Inflammatory macrophage (primary cell): ENCODE measurements at places on chromosomes 3 and 15.

GRCh38 chr3:36298188-36298587, 82.1 kb upstream of the STAC start:
- no peak for DNase-seq

DNA sequence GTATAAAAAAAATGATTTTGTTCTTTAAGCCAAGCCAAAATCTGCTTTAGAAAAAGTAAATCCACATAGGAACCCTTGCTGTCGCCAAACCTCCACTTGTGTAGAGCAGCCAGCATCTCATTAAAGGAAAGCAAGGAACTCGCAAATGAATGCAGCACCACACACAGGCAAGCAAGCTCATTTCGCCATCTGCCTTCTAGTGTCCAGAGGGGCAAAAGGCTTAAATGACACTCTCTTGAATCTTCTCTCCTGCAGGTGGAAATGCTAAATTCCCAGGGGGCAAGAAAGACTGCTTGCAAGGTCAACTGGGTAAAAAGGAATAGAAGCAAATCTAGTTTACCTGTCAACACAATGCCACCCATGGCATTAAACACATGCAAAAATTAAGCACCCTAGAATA, 2.4 kb downstream of the MB21D2 start:
- peak; percentile 24 for DNase-seq

GRCh38 chr3:160170409-160171370, 54.5 kb upstream of the C3orf80 start:
- DNase-seq = no peak

GRCh38 chr3:196423044-196423781, 9.0 kb downstream of the UBXN7 start:
- DNase-seq = no peak

DNA sequence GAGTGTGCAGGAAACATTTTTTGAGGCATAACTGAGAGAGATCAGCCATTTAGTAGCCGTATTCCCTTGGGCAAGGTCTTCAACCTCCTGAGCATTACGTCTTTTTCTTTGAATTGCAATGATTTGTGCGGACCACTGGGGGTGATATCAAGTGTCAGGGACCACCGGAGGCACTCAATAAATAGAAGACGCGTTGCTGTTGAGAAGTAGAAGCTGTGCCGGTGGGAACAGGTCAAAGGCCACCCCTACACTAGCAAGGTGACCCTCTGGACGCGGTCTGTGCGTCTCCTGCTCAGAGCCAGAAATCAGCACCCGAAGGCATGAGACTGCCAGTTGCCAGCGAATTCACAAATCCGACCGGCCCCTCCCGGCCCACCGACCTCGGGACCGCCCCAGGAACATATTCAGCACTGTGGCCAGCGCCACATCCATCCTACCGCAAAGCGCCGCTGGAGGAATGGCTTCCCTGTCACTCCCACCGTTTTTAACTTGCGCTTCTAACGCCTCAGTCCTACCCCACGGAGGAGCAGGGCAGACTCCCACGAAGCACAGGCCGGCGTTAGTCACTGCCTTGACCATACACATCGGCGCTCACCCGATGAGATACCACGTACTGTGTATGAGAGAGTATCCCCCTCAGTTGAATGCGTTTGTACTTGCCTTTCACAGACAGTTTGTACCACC, 1.4 kb upstream of the GHSR start:
- peak; percentile 22 for DNase-seq

DNA sequence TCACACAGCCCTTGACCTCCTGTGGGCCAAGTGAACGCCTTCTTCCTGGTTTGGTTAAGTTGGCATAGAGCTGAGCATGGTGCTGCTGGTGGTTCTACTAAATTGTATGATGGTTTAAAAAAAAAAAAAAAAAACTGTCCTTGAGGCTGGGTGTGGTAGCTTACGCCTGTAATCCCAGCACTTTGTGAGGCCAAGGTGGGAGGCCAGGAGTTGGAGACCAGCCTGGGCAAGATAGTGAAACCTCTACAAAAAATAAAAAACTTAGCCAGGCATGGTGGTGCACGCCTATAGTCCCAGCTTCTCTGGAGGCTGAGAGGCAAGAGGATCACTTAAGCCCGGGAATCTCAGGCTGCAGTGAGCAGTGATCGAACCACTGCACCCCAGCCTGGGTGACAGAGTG, 58.9 kb upstream of the FLNB start:
- no peak for DNase-seq

- DNase-seq = no peak
These were observed 92.8 kb upstream of the TNFSF10 start for GRCh38 chr3:172616031-172616461.

GRCh38 chr3:110708156-110708555, 363.5 kb upstream of the NECTIN3 start:
- DNase-seq = no peak

DNA sequence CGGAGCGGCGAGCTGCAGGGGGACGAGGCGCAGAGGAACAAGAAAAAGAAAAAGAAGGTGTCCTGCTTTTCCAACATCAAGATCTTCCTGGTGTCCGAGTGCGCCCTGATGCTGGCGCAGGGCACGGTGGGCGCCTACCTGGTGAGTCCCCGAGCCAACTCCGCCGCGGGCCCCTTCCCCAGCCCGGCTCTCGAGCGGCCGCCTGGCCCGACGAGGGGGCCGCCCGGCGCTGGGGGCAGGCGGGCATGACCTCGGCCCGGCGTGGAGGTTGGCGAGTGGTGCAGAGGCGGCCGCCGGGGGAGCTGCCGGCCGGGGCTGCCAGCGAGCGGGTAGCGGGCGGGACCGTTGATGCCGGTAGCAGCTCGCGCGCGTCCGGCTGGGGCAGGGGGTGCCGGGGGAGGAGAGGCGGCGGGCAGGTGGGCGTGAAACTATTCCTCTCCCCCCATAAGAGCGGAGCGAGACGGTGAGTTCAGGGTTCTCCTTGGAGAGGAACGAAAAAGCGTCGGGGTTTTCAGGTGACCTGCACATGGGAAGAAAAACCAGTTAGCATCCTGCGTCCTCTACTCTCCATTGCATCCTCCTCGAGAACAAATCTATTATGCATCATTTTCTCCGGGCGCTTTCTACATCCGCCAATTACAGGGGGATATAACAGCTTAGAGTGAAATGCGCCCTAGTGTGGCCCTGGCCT, 585 bp downstream of the SLCO3A1 start:
- no peak for DNase-seq

GRCh38 chr3:70120357-70120966, 120.9 kb downstream of the SAMMSON start:
- DNase-seq = peak; percentile 66

DNA sequence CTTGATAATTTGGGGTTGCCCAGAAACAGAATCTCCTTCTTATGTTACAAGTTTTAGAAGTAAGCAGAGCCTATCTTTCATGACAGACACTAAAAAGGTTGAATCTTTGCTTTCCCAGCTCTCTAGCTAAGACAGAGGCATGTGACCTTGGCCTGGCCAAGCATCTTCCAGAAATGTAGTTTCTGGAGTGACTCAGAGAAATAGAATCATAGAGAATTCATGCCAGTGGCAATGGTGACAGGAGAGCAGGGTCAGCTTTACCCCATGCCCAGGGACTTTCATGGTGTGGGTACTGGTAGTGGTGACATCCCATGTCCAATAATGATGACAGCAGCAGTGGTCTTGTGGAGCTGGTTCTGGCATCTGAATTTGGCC, 4.0 kb upstream of the PARP6 start:
- DNase-seq = no peak

GRCh38 chr15:85331655-85332285, 48.6 kb upstream of the AKAP13 start:
- no peak for DNase-seq

DNA sequence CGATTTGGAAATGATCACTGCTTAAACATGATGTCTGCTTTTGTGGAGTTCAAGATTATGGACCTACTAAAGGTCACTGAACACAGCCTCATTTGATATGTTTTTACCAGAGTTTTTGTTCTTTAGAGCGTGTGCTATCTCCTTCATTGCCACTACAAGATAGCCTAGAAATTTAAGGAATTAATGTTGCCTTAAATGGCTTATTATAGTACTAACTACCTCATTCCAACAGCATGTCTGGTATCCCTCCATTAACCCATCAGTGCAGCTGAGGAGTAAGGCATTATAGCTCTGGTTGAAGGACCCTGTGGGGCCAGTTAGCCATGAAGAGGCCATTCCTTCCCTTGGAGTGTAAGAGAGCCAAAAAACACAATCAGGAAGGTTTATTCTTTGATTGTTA, 2.3 kb upstream of the FAM43A start:
- no peak for DNase-seq

DNA sequence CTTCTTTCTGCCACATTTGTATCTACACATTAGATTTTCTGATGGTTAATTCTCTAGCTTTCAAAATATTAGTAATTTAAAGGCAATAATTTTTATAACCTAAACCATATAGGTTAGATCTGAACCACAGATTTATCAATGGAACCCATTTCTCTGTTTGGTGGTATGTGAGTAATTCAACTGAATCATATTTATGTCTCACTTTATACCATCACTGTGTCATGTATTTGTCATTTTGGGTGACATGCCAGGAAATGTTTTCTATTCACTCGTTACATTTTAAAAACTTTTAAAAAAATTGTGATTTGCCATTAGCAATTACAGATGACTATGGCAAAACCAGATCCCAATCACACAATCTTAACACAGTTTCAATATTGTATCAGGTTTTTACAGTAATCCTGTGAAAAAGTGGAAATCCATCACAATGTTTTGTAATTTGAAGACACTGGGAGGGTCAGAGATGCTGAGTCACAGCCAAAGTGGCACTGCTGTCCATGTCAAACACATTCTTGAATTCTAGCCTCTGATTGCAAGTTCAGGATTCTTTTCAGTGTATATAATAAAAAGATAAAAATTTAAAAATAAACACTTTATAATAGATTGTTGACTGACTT, 356.0 kb upstream of the RBMS3 start:
- no peak for DNase-seq

- no peak for DNase-seq
These were observed 291.8 kb downstream of the RORA start for GRCh38 chr15:60937278-60937677.

- DNase-seq = no peak
These were observed 27.2 kb downstream of the PLD1 start for GRCh38 chr3:171783086-171783485.

DNA sequence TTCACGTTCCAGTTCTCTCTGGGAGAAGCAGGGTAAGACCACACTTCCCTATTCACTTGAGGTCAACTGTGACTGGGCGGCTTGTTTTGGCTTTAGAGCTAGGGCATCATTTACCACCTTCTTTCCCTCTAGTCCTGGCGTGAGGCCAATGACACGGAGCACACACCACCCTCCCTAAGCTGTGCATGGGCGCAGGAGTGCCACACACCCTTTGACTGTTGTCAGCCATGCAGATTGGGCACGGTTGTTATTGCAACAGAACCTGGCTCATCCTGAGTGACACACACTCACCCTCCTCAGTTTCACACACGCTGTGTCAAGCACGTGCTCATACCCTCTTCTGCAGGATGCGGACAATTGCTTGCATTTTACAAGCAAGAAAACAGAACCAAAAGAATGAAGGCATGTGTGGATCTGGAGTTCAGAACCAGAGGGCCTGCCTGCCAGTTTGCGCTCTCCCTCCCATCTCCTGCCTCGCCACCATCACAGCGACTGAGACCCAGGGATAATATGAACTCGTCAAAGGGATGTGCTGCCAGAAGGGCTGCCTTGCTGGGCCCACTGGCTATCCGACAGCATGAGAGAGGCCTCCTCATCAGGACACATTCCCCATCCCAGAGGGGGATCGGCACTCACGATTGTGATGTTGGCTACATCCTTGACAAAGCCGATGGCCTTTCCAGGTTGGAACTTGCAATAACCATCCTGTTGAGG, 17.6 kb downstream of the CTSH start:
- peak; percentile 81 for DNase-seq

DNA sequence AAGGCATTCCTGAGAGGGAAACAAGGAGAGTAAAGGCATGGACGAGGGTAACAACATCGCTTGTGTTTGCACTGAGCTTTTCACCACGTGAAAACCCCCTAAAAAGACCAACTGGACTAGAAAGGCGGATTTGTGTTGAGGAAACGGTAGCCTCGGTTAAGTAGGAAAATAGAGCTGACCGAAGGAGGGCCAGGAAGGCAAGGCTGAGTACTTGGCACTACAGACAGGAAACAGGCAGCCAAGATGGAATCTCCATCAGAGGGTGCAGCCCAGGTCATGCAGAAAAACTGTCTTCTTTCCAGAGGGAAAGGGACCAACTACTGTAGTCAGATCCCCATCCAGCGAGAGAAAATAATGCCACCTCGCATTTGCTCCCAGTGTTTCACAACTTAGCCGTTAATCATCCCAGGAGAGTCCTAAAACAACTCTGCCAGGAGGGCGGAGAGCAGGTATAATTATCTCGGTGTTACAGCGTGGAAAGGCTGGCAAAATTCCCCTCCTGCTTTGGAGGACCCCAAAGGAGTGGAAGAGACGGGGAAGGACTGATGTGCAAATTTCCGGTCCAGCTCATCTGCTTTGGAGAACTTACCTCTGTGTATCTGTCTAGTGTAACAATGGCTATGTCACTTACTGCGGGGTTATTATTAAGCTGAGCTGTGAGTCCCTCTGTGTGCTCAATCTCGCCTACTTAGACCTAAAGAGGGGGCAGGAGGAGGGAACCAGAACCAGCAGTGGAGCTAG, 77.2 kb downstream of the MYO1E start:
- DNase-seq = peak; percentile 52

- no peak for DNase-seq
These were observed 303.5 kb upstream of the TPM1 start for GRCh38 chr15:62739082-62739481.

- DNase-seq = no peak
These were observed 84.5 kb downstream of the ZIC1 start for GRCh38 chr3:147493666-147494065.

GRCh38 chr3:2915826-2916225, 194.3 kb downstream of the IL5RA start:
- no peak for DNase-seq

GRCh38 chr3:120449701-120450599, 842 bp downstream of the FSTL1 start:
- DNase-seq = no peak

- DNase-seq = no peak
These were observed 32.4 kb upstream of the ANPEP start for GRCh38 chr15:89847101-89847500.

- DNase-seq = no peak
These were observed 366.7 kb downstream of the ERC2 start for GRCh38 chr3:56101576-56101975.
